ENCODE measurements at places on chromosomes 7 and 10.

DNA sequence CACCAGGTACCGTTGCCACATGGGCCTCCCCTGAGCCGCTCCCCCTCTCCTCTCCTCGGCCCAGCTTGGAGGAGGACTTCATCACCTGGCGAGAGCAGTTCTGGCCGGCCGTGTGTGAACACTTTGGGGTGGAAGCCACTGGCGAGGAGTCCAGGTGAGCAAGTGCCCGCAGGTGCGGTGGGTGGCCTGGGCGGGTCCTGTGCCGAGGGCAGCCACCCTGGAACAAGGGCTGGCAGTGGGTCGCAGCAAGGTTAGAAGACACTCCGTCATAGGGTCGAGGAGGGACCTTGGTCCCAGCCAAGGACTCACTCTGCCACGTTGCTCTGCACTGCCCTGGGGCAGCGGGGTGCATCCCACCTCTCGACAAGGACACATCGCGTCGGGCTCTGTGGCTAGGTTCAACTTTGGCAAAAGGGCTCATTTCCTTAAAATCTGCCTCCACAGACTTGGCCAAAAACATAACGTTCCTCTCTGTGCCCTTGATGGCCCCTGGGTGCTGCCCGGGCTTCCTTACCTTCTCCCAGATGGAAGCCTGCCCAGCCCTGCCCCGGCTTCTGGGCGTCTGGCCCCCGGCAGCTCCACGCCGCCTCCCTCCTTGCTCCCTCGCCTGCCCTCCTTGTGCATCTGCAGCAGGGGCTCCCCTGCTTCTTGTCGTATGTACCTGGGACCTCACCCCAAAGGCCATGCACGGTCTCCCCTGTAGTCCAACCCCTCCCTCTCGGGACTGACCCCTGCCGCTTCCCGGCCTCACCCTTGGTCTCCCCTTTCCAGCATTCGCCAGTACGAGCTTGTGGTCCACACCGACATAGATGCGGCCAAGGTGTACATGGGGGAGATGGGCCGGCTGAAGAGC is 12.7 kb downstream of the TMEM120A start:
- DNase-seq = no peak

DNA sequence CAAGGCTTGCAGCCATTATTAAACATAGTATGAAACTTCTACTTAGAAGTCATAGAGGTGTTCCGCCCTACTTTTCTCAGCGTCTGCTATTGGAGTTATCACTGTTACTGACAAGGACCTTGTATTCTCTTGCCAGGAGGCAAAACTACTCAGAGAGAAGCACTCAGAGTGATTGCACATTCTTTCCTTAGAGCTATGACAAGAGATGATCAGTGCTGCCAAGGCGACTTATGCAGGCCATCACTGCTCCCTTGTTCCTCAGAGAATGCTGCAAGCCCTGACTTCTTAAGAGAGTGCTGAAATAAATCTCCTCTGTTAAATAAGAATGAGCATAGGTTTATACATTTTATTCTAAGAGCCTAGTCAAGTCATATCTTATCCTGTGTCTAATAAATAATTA is 534.6 kb upstream of the PHF14 start:
- DNase-seq = no peak

- DNase-seq = no peak
These were observed 75.9 kb downstream of the SORBS1 start for GRCh38 chr10:95485056-95485844.

DNA sequence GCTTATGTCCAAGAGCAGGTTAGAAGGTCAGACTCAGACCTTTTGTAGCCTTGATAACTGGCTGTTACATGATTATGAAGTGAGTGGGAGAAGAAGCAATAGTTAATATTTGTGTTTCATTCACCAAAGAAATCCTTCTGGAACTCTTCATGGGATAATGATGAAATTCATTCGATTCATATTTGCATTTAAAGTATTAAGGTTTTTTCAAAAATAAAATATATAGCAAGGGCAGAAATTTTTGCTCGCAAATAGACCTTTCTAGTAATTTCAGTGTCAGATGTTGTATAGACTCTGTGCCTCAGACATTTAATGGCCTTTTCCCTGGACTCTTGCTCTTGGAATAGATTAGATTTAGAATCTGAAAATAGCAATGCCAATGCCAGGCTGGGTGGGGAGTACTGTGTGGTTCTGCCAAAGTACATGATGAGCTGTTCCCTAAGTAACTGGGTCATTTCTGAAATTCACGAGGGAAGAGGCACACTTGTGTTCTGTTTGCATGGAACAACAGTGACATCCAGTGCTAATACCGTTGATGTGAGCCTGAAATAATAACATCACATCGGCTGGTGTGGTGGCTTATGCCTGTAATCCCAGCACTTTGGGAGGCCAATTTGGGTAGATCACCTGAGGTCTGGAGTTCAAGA is 119.2 kb downstream of the MBL2 start:
- no peak for DNase-seq

- DNase-seq = no peak
These were observed 18.7 kb upstream of the KNDC1 start for GRCh38 chr10:133141144-133141957.
